ENCODE measurements at places on chromosomes 2 and 18. TPM values are rescaled to one million over a fixed set of nuclear protein-coding genes. Genes with fewer than 3 reads are reported as not detected.

DCAF17 gene
- 21.2 TPM for total RNA-seq

MBD1 gene
- total RNA-seq: 64.4 TPM

LIMS3 gene
- 0.61 TPM for total RNA-seq

IL1A gene
- total RNA-seq: 0.16 TPM

POMC gene
- total RNA-seq: not detected

SLC19A3 gene
- total RNA-seq: not detected

HEATR5B gene
- total RNA-seq: 7.1 TPM

CREG2 gene
- not detected for total RNA-seq

LAMA1 gene
- total RNA-seq: 6.4 TPM

TANC1 gene
- total RNA-seq: 11.6 TPM

MAIP1 gene
- 31.8 TPM for total RNA-seq

SPDYA gene
- total RNA-seq: 0.28 TPM

EVX2 gene
- total RNA-seq: not detected

METTL4 gene
- 12.9 TPM for total RNA-seq

CNGA3 gene
- not detected for total RNA-seq

EPB41L5 gene
- total RNA-seq: 18.0 TPM

RBKS gene
- not detected for total RNA-seq

HOXD13 gene
- total RNA-seq: 0.06 TPM

LIPG gene
- total RNA-seq: 2.2 TPM

HOXD4 gene
- total RNA-seq: 5.9 TPM

ST6GAL2 gene
- total RNA-seq: not detected

EFR3B gene
- 0.39 TPM for total RNA-seq

NAGK gene
- 35.8 TPM for total RNA-seq

NTSR2 gene
- total RNA-seq: not detected

TLX2 gene
- total RNA-seq: not detected

ARHGAP28 gene
- total RNA-seq: 1.9 TPM

ANKRD23 gene
- 2.5 TPM for total RNA-seq

SCYGR4 gene
- not detected for total RNA-seq

NEU2 gene
- total RNA-seq: not detected

SLC9A4 gene
- not detected for total RNA-seq

UBE2E3 gene
- total RNA-seq: 208 TPM

ANKRD36 gene
- 5.5 TPM for total RNA-seq

CHST10 gene
- total RNA-seq: 18.6 TPM

CAPG gene
- 1.4 TPM for total RNA-seq

TUBA3E gene
- total RNA-seq: not detected

PRKAG3 gene
- total RNA-seq: not detected

FAM228A gene
- total RNA-seq: not detected

SKOR2 gene
- total RNA-seq: not detected

TMSB10 gene
- 10,548 TPM for total RNA-seq

FSIP2 gene
- total RNA-seq: not detected

PRSS56 gene
- total RNA-seq: not detected

GKN2 gene
- not detected for total RNA-seq

SERPINB10 gene
- total RNA-seq: 1.7 TPM

ICOS gene
- not detected for total RNA-seq

KCNG2 gene
- not detected for total RNA-seq

PTPN4 gene
- 8.0 TPM for total RNA-seq

PTPRM gene
- total RNA-seq: 68.3 TPM

ELMOD3 gene
- 13.7 TPM for total RNA-seq
